ENCODE measurements at places on chromosomes 12 and 14.

GRCh38 chr12:47819138-47819895 is 386 bp downstream of the HDAC7 start:
- DNase-seq = no peak

- no peak for DNase-seq
Measured at GRCh38 chr14:100030452-100031153, 34.6 kb upstream of the EVL start.

GRCh38 chr12:50718760-50719159 is 45.1 kb upstream of the ATF1 start:
- no peak for DNase-seq

DNA sequence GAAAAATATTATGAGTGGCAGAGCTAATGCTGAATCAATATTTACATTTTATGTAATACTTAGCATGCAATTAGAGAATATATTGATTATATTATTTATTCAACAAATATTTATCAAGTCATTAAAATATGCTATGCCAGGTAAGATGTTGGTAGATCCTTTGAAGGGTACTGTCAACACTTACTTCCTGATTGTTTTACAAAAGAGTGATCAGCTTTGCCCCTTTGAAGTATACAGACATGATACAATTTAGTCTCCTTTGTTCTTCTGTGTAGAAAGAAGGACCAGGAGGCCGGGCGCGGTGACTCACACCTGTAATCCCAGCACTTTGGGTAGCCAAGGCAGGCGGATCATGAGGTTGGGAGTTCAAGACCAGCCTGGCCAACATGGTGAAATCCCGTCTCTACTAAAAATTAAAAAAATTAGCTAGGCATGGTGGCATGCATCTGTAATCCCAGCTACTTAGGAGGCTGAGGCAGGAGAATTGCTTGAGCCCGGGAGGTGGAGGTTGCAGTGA is 73.9 kb upstream of the IFNG-AS1 start:
- DNase-seq = no peak

- DNase-seq = no peak
Measured at GRCh38 chr12:132239796-132240668, 89.4 kb downstream of the GALNT9 start.

DNA sequence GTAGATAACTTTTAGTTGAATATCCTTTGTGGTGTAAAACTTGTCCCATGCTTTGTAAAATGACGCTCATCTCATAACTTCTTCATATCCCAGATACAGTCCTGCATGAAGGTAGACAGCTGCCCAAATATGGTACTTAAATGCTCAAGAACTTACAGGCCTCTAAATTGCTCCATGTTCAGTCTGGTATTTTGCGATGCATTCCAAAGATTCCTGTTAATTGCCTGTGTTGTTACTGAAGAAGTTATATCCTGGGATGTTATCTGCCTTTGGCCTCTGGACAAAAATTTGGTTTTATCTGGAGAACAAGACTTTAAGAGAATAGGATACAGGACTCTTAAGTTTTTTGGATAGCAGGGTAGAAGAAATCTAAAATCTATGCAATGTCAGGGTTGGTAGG is 473.0 kb downstream of the PCNX1 start:
- DNase-seq = no peak

DNA sequence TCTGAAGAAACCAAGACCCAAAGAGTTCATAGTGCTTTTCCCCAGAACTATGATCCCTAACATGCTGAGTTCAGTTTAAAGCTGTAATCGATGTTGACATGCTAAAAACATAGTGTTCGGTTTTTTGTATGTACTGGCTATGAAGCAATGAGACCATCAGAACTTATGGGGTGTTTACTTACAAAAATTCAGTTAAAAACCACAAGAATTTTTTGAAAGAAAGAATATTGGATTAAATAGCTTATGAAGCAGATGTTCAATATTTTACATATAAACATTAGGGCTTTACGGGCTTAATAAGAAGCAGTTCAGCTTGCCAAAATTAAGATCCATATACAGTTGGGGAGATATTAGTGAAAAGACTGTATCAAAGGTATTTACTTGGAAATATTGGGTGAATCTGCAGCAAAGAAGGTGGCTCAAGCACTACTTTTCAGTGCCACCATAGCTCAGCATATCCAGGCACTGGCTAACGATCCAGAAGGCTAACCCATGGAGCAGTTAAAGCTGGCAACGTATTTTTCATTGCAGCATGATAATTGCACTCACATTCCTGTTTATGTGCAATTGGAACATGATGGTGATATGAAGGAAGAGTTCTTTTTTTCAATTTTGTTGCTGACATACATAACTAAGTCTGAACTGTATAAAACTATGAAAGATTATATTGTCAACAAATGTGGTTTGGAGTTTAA is 125.9 kb downstream of the EFCAB11 start:
- DNase-seq = no peak

- DNase-seq = no peak
Measured at GRCh38 chr12:68319988-68320623, 12.1 kb downstream of the MDM1 start.

GRCh38 chr12:39541471-39541870 is 78.1 kb downstream of the ABCD2 start:
- no peak for DNase-seq

DNA sequence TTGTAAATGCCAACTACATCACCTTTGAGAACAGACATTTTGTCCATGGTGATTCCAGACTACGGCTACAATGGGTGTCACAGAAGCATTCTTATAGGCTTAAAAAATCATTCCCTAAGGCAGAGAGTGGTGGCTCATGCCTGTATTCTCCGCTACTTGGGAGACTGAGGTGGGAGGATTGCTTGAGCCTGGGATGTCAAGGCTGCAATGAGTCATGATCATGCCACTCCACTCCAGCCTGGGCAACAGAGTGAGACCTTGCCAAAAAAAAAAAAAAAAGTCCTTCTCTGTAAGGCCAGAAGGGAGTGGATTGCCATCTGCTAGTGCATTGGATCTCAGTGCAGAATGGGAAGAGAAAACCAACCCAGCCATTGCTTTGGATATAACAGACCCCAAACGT is 522.5 kb downstream of the VRK1 start:
- no peak for DNase-seq

DNA sequence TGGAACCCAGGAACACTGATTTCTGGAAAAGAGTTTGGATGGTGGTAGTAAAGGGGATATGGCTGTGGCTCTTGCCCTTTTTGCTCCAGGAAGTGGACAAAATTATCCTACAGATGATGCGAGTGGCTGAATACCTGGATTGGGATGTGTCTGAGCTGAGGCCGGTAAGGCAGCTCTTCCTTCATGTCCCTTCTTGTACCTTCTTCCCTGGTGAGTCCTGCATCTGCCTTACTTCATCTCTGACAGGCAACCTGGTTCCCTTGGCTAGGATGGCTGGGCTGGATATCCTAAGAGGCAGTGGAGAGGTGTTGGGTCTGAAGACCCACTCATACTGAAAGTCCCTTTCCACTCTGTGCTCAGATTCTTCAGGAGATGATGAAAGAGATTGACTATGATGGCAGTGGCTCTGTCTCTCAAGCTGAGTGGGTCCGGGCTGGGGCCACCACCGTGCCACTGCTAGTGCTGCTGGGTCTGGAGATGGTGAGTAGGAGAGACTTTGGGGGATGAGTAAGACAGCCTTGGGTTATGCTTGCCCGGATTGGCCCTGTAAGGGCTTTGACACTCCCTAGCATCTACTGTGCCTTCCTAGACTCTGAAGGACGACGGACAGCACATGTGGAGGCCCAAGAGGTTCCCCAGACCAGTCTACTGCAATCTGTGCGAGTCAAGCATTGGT is 8.0 kb downstream of the DGKA start:
- no peak for DNase-seq

- DNase-seq = no peak
Measured at GRCh38 chr12:28316049-28316448, 125.8 kb downstream of the CCDC91 start.
